Mesenteric fat pad (tissue), 1 donor: ENCODE measurements at places on chromosomes 11 and 22. TPM values are rescaled to one million over a fixed set of nuclear protein-coding genes. Genes with fewer than 3 reads are reported as not detected.

DNA sequence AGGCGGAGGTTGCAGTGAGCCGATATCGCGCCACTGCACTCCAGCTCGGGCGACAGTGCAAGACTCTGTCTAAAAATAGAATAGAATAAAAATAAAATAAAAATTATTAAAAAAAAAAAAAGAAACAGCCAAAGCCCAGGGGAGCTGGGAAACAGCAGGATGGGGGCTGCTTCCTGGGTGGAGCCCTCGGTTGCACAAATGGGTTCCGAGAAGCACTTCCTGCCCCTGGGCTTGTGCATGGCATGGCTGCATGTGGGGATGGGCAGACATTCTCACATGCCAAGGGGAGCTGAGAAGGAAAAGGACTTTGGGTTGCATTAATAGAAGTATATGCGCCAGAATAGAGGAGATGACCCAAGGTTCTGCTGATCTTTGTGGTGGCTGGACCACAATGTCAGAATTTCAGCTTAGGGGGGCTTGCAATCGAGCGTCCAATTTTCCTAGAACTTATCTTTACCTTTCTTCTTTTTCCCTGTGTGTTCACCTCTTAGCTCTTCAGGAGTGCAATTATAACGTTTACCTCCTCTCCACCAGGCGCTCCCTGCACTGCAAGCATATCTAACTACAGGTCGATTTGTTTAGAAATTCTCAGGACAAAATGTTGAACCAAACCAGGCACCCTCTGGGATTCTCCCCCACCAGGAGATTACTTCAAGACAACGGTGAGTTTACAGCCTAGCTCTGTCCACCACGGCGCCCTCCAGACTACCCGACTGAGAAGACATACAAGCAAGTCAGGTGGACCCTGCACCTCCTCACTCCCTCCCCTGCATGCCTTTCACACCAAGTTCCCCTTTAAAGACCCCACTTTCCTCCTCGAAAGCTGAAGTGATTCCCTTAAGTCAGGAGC, 53.2 kb downstream of the SHISAL1 start:
- DNase-seq: peak; percentile 45

DNA sequence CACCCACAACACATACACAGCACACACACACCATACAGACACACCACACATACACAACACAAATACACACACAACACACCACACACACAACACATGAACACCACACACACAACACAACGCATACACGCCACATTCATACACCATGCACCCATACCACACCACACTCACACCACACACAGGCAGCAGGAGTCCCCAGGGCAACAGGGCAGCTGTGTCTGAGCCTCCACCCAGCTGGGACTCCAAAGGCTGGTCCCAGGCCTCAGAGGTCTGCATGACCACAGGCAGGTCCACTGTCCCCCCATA, 3.3 kb upstream of the WNT7B start:
- DNase-seq: no peak

DNA sequence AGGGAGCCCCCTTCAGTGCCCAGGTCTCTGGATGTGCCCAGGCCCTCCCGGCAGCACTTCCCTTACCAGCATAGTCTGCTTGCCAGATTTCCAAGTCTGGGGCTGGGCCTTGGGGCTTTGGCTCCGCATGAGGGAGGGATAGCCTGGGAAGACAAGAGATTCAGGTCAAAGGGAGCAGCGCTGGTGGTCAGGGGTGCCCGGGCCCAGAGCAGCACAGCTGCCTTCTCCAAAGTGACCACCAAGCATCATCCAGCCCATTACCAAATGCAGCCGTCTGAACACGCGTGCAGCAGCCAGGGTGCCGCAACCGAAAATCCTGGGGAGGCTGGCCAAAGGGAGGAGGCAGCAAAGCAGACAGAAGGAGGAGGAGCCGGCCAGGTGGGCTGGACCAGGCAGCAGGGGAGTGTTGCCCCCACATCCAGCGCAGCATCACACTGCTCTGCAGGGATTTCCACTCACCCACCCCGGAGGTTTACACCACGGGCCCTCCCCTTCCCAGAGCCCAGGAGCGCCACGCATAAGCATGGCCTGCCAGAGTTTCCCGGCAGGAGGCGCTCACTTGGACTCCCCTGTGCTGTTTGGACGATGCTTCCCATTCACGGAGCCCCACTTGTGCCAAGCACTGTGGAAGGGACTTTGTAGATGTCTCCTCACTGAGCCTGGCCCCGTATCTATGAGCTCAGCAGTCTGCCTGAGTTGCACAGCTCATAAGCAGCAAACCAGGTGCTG, 22.5 kb downstream of the TRIM29 start:
- DNase-seq: no peak

DNA sequence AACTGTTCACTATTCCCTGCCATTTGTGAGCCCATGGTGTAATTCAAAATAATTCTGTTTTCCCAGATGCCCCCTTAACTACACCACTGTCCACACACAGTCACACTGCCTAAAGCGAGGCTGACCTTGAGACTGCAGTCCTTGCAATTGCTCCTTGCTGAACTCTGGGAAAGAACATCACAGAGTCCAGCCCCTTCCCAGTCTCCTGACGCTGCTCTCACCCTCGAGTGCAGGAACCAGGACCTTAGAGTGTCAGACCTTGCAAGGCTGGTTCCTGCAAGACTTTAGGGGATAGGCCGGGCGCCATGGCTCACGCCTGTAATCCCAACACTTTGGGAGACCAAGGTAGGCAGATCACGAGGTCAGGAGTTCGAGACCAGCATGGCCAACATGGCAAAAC, 33.6 kb downstream of the AHNAK start:
- no peak for DNase-seq

DNA sequence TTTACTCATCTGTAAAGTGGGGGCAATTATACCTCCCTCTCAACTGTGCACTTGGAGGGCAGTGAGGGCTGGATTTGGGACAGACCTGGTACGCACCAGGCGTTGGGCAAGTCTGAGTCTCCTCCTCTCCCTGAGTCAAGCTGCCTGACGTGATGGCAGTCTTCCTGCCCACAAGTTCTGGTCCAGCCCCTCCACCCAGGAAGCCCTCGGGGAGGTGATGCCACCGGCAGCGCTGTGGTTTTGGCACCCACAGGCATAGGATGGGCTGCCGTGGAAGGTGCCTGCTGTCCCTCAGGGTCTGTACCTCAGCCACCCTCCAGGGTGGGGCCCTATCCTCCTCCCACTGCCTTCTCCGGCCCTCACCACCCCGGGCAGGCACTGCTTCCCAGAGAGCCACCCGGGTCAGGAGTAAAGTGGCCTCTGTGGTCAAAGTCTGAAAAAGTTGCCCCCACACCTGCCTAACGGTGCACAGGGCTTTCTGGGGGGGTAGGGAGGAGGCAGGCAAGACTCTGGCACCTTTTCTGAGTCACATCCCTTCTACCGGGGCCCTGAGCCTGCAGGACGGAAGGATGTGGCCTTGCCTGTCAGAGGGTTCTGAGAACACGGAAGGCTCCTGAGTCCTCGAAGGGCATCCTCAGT, 6.5 kb upstream of the APOBEC3H start:
- no peak for DNase-seq

GRCh38 chr22:41816241-41816640, 15.8 kb downstream of the CCDC134 start:
- no peak for DNase-seq

DNA sequence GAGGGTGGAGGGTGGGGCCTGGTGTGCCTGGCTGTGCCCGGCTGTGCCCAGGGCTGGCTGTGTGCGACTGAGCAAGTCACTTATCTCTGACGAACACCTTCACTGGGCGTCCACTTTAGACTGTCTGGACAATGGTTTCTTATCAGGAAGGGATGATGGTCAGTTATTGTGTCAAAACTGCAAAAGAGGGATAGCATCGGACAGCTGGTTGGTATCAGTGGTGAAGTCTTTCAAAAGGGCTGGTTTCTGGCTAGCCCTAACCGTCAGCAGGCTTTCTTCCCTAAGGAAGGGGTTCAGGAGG, 4.1 kb upstream of the MGAT3 start:
- no peak for DNase-seq

DNA sequence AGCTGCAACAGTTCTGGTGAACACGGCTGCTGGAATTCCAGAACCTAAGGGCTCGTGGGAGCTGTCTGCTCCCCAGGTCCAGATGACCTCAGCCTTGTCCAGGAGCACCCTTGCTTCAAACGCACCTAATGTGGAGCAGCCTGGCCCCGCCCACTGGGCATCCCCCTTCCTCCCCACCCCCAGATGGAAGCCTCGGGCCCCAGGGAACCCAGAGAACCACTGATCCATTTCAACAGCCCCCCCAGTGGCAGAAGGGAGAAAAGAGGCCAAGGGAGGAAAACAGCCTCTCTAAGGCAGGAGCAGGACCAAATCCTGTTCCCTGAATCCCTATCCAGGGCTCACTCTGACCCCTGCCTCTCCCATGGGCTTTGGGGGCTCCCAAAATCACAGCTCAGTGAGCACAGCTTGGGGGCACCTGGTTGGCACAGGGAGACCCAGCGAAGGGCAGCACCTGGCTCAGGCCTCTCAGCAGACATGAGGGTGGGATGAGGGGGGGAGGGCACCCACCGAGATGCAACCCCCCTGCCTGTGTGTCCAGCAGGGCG, 1.2 kb downstream of the CYTH4 start:
- DNase-seq: no peak

DNA sequence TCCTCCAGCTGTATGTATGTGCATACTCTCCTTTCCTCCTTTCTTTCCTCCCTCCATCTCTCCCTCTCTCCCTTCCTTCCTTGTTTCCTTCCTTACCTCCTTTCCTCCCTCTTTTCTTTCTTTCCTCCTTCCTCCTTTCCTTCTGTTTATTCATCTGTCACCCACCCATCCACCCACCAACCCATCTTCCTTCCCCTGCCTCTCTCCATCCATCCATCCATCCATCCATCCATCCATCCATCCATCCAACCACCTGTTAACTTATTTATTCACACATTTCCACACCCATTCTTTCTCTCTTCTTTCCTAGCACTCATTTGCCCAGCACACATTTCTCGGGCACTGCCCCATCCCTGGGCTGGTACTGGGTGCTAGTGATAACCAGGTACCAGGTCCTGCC, 443.9 kb downstream of the MIAT start:
- no peak for DNase-seq

DNA sequence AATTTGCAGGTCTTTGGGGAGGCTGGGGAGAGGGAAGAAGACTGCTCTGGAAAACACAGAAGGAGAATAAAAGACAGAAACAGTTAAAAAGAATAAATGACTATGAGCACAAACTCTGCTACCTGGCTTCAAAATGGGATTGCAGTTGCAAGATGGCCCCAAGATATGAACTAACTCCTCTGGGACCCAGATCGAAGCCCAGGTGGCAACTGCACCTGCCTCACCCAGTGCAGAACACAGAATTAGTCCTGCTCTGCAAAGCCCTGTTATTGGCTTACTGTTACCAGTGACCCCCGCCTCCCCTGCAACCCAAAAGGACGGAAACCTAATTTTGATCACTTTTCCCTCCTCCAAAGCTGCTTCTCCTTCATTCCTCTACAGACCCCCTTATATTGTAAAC, 35.9 kb upstream of the POU2AF1 start:
- no peak for DNase-seq

DNA sequence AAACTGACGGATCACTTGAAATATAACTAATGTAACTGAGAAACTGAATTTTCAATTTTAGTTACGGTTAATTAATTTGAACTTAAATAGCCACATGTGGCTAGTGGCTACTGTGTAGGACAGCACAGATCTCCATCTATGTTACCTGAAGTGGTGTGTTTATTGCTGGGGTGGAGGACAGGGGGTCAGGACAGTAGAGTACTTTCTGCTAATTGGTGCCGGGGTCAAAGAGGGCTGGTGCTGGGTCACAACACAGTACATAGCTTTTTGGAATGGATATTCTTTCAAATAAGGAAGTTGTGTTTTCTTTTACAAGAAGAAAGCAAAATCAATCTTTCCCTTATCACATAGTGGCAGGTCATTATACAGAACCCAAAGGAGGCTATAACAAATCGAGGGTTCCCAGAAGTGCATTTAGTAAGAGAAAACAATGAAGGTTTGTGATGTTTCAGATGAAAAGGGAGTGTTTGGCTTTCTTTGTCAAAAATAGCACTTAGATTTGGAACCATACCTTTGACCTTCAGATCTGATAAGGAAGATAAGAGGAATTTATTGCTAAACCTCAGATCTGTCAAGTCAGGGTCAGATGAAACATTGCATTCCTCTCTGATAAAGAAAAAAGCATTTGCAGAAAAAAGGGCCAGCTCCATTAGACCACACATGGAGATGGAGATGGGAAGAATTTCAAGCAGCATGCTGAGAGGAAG, 384.5 kb downstream of the AASDHPPT start:
- DNase-seq: no peak

- DNase-seq: no peak
Measured at GRCh38 chr11:2249189-2249916, 21.0 kb downstream of the ASCL2 start.

The KRTAP5-7 gene
- total RNA-seq: 0.39 TPM

The PLAAT2 gene
- total RNA-seq: 0.64 TPM

The ASCC2 gene
- 73.9 TPM for total RNA-seq

The KCNK7 gene
- total RNA-seq: 1.5 TPM

The IL10RA gene
- 32.1 TPM for total RNA-seq

The SLC7A4 gene
- total RNA-seq: 7.6 TPM
